ENCODE measurements at places on chromosomes 11 and 22. TPM values are rescaled to one million over a fixed set of nuclear protein-coding genes. Genes with fewer than 3 reads are reported as not detected.

Gene FERMT3
- total RNA-seq, result 2.3 TPM

Gene SYTL2
- 15.9 TPM for total RNA-seq

Gene OR52I2
- total RNA-seq, result not detected

Gene SLC6A5
- total RNA-seq, result not detected

Gene TSGA10IP
- not detected for total RNA-seq

Gene SULT4A1
- not detected for total RNA-seq

Gene ZNRF3
- 6.6 TPM for total RNA-seq

Gene KDM4E
- total RNA-seq, result not detected

Gene HTR3A
- total RNA-seq, result not detected

Gene APOL5
- total RNA-seq, result not detected

Gene IFT27
- total RNA-seq, result 14.7 TPM

Gene CFAP300
- total RNA-seq, result 5.2 TPM

Gene KRTAP5-9
- total RNA-seq, result not detected

Gene HBE1
- 0.10 TPM for total RNA-seq

Gene TNRC6B
- total RNA-seq, result 5.9 TPM

Gene MAP6
- total RNA-seq, result 1.4 TPM

Gene SLN
- 2.5 TPM for total RNA-seq

Gene SMTNL1
- not detected for total RNA-seq

Gene FZD4
- total RNA-seq, result 1.3 TPM

Gene XKR3
- total RNA-seq, result not detected

Gene SCGB1A1
- 0.37 TPM for total RNA-seq

All from A549 treated with AZD2906 at 1 μM for 4 hours (cell line).